T1000 (cell line): ENCODE measurements at places on chromosomes 1 and 21.
A peak's percentile ranks its signal among the peaks of the same experiment; 100 is the strongest.

DNA sequence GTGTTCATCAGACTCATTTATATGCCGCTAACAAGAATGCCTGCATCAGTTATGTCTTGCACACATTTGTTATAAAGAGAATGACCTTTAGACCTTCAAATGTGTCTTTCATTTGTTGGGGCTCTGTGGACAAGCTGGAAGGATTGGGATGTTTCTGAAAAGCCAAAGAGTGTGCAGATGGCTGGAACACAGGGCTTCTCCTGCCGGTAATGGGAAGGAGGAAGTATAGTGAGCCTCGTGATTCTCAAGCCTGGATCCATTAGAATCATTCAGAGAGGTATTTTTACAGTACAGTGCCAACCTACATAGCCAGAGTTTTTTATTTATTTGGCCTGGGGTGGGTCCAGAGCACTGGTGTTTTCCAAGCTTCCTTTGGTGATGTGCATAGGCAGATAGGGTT lies 40.6 kb upstream of the ATP1A1 start:
- DNase-seq = no peak

- no peak for DNase-seq
Observed at GRCh38 chr1:230268371-230269170, 157.6 kb downstream of the PGBD5 start.

- no peak for DNase-seq
Observed at GRCh38 chr1:177310326-177310725, 139.6 kb downstream of the BRINP2 start.

- DNase-seq = no peak
Observed at GRCh38 chr1:29134695-29135028, 11.0 kb upstream of the TMEM200B start.

DNA sequence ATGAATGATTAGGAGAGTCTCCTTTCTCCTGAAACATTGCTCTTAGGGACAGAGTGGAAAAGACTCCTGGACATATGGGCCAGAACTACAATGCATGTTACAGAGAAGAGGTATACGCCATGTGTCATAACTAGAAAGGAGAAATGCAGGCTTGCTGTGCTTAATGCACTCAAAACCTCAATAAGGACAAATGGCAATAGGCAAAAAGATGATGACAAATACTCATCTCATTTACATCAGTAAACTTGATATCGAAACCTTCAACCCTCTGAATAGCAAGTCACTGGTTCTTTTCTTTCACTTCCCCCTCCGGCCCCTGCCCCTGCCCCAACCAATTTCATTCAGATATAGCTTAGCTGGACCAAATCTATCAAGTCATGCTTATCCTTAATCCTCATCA lies 1.9 kb upstream of the GPR88 start:
- DNase-seq = no peak

DNA sequence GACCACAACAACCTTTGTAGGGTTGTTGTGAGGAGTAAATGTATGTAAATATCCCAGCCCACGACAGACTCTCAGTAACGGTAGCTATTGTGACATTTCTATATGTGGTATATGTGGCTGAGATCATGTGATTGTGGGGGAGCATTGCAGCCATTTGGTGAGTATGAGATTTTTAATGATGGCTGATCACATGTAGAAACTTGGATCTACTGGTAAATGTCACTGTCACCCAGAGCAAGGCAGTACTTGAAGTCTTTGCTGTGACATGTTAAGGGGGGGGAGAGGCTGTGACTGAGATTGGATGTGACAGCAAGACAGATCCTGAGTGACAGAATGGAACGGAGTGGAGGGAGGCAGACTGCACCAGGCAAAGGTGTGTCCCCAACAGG lies 23.9 kb upstream of the MEF2D start:
- DNase-seq = no peak

DNA sequence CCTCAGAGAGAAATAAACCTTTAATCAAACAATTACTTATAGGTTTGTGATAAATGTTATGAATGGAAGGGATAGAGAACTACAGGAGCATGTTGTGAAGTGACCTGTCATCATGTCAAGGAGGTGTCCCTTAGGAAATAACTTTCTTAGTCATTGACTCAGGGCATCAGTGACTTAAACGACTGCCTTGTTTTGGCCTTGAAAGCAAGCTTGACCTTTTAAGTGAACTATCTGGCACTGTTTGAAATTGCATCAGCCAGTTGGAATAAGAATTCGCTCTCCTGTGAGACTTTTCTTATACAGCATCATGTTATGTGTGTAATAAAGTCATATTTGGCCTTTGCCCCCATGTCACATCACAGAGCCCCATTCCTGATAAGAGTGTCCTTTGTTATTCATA lies 30.9 kb downstream of the LRRC8B start:
- DNase-seq = no peak

- no peak for DNase-seq
Observed at GRCh38 chr1:29674627-29675326, 438.5 kb downstream of the PTPRU start.

GRCh38 chr1:10517677-10517982 lies 42.9 kb downstream of the PEX14 start:
- DNase-seq = no peak

GRCh38 chr1:88730132-88730675 lies 46.1 kb downstream of the PKN2 start:
- no peak for DNase-seq

DNA sequence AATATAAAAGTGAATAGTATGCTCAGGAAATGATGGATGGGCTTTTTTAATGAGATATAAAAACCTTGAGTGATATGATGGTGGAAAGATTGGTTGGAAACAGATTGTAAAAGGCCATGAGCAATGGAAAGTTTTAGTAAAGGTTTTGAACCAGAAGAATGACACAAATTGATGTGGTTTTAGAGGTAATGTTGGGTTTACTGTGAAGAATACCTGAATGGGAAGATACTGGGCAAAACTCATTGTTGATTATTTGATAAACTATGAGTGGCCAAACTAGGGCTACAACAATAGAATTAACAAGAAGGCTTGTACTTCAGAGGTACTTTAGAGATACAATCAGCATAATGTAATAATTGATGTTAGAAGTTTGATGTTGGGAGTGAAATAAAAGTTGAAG lies 108.5 kb downstream of the PTGS2 start:
- DNase-seq = no peak

- DNase-seq = no peak
Observed at GRCh38 chr21:43575473-43575844, 83.8 kb downstream of the HSF2BP start.

GRCh38 chr1:46652321-46653100 lies 15.7 kb downstream of the ATPAF1 start:
- no peak for DNase-seq

GRCh38 chr21:45541221-45542039 lies 810 bp downstream of the SLC19A1 start:
- no peak for DNase-seq

- peak; percentile 40 for DNase-seq
Observed at GRCh38 chr1:241423541-241424479, 66.8 kb upstream of the RGS7 start.

DNA sequence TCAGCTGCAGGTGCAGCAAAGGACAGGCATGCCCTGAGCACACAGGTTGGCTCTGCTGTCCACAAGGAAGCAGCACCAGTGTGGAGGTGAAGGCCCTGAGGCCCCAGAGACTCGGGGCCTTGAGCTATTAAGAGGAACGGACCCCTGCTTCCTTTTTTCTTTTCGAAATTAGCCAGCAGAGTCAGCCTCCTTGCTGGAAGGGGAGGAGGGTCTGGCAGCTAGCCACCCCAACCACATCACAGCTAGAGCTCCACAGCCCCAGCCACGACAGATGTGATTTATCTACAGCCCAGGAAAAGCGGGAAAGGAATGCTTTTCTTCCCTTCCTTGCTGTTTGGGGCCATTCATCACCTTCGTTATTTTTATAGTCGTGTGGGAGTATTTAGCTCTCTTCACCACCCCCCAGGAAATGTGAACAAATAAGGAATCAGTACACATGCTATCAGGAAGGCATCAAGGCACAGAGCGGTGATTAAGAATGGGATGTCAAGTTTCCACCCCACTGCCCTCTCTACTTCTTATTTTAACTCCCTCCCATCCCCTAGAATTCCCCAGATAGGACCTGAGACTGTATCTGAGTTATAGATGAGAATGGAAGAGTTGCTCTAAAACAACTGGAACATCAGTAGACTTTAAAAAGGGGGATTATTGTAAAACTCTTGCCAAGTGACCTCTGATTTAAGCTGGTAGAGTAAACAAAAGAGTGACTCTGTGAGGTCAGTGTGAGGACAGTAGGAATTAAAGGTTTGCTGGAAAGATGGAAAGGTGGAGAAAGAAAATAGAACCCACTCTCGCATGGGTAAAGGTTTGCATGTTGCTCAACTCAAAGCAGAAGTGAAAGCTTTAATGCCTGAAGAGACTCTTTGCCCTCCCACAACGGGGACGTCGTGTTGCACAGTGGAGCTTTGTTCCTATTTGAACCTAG lies 224.7 kb upstream of the GJB5 start:
- no peak for DNase-seq

GRCh38 chr1:227769936-227770494 lies 34.8 kb downstream of the SNAP47 start:
- DNase-seq = no peak

- no peak for DNase-seq
Observed at GRCh38 chr1:197277166-197277565, 9.1 kb downstream of the CRB1 start.

GRCh38 chr1:246775531-246776385 lies 51.5 kb downstream of the SCCPDH start:
- no peak for DNase-seq

DNA sequence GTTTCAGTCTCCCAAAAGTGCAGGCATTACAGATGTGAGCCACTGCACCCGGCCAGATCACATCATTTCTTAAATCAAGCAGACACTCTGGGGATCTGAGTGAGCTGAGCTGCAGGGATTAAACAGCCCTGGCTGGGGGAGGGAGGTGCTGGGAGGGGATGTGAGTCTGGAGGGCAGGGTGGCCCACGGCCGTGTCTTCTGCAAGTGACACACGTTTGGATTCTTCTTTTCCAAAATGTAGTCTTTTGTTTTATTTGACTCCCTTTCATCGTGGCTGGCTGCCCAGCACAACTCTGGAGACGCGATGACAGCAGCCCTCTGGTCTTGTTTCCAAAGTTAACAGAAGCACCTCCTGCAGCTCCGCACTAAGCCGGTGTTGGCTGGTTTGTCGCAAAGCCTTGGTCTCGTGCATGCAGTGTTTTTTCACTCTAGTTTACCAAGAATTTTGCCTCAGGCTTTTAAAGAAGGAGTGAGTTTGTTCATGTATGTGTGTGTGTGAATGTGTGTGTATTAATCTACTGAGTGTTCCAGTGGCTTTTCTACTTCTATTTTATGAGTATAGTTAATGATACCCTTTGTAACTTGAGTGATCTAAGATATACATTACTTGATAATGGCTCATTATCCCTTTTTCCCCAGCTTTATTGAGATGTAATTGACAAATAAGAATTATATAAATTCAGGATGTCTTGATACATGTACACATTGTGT lies 2.8 kb upstream of the KRTAP10-5 start:
- no peak for DNase-seq

GRCh38 chr1:60589916-60590315 lies 492.4 kb upstream of the NFIA start:
- no peak for DNase-seq

DNA sequence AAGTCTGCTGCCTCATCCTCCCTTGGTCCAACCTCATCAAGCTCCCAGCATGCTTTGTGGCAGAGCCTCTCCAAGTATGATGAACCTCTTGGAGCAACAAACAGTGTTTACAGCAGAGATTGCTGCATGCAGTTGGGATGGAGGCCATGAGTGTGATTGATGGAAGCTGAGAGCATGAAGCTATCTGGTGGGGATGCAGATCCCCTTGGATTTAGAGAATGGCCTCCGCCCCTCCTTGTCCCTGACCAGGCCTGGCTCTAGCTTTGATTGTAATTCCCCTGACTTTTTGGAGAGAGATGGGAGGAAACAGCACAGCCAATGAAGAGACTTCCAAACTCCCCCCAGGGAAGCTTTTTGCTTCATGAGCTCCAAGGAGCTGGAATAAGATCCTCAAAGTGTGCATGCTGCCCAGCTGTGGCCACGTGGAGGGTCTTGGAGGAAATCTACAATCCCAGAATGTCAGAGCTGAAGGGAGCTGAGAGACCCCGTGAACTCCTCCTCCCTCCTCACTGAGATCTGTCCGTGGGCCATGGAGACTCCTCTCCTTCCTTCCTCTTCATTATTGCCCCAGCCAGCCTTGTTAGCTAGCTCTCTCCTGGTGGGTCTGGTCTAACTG lies 165.3 kb upstream of the USP24 start:
- no peak for DNase-seq

DNA sequence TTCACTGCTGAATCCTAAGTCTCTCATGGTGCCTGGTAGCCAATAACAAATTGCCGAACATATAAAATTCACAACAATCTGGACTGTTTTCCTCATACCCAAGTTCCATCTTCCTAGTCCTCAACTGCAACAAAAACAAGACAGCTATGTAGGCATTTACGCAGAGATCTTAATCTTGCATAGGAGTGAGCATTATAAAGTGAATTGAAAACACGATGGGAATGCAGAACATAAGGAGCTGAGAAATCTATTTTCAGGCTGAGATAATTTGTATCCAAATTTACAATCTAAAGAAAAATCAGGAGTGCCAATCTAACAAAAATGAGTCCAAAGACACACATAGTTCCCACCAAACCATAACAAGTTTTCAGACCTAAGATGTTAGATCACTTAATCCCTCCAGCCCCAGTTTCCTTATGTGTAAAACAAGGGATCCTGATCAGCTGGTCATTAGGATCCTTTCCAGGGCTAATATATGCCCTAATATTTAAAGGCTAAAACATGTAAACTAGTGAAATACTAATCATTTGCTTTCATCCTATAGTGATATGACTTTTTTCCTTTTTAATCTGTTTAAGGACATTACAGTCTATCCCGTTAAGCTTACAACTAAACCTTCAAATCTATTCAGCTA lies 1.9 kb downstream of the SLC16A1 start:
- no peak for DNase-seq

- no peak for DNase-seq
Observed at GRCh38 chr1:159940006-159940620, 5.3 kb downstream of the IGSF9 start.

GRCh38 chr1:222216255-222216754 lies 331.6 kb downstream of the HHIPL2 start:
- DNase-seq = no peak

DNA sequence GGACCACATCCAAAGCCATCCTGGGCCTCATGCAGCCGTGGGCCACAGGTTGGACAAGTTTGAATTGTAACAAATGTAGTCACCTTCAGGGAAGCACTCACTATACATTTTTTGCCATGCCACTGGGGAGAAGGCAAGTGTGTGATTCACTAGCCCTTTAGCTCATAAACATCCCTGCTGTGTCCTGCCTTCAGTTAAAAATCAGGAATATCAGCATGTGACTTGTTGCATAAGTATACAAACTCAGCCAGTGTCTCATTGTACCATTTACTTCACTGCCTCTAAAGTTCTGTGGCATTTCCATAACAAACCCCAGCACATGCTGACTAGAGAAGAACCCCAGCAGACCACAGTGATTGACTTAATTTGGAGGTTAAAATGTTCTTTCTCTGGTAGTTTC lies 142.0 kb upstream of the C1orf105 start:
- DNase-seq = no peak
